Hypothalamus (tissue), 51 donors: ENCODE measurements at places on chromosomes 12 and 14.

DNA sequence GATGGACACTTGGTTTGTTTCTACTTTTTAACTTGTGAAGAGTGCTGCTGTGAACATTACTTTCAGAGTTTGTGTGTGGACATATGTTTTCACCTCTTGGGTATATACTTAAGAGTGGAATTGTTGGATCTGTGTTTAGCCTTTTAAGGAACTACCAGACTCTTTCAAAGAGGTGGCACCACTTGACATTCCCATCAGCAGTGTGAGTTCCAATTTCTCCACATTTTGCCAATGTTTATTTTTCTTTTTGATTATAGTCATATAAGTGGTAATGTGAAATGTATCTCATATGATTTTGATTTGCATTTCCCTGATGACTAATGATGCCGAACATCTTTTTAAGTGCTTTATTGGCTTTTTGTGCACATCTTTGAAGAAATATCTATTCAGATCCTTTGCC is 44.8 kb downstream of the ARHGAP5 start:
- DNase-seq, result no peak

GRCh38 chr14:77375164-77375950 is 1.5 kb downstream of the TMED8 start:
- DNase-seq, result no peak

GRCh38 chr14:97224016-97224415 is 426.8 kb downstream of the VRK1 start:
- no peak for DNase-seq

DNA sequence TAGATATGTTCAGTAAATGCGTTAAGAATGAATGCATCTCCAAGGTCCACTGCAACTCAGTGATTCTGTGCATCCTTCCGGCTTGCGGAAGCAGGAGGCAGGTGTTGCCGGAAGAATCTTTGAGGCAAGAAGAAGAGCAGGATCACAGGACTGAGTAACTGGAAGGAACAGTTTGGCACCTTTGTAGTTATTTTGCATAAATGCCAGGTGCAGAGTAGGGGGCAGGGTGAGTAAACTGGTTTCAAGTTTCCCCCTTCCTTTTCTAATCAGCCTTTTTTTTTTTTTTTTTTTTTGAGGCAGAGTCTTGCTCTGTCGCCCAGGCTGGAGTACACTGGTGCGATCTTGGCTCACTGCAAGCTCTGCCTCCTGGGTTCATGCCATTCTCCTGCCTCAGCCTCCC is 22.3 kb downstream of the DYRK4 start:
- DNase-seq, result no peak

GRCh38 chr14:68247274-68247673 is 427.7 kb downstream of the RAD51B start:
- DNase-seq, result no peak

- DNase-seq, result no peak
These were observed 14.7 kb downstream of the RITA1 start for GRCh38 chr12:113200021-113200797.

DNA sequence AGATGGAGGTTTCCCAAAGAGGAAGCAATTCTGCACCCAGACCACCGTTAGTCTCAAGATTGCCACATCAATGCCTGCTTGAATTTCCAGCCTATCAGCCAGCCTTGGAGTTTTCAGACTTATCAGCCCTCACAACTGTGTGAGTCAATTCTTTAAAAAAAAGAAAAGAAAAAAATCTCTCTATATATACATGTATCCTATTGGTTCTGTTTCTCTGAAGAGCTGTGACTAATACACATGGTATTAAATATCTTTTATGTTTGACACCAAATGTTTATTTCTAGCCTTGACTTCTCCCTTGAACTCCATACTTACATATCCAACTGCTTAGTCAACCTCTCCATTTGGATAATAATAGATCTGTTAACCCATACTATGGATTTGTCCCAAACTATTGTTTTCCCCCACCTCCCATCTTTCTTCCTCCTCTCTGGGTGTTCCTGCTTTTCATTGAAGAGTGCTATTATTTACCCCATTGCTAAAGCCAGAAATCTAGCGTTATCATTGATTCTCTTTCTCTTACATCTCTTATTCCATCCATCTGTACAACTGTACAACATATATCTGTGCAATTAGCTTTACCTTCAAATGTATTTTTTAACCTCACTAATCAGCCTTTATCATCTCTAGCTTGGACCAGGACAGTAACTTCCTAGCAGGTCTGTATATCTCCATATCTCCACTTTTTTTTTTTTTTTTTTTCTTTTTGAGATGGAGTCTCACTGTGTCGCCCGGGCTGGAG is 22.7 kb upstream of the EID3 start:
- DNase-seq, result no peak

- DNase-seq, result no peak
These were observed 788 bp downstream of the TEX52 start for GRCh38 chr12:2856051-2856450.

GRCh38 chr14:61320806-61321384 is 484 bp upstream of the PRKCH start:
- no peak for DNase-seq

GRCh38 chr14:28652782-28653181 is 113.8 kb upstream of the FOXG1 start:
- DNase-seq, result no peak

DNA sequence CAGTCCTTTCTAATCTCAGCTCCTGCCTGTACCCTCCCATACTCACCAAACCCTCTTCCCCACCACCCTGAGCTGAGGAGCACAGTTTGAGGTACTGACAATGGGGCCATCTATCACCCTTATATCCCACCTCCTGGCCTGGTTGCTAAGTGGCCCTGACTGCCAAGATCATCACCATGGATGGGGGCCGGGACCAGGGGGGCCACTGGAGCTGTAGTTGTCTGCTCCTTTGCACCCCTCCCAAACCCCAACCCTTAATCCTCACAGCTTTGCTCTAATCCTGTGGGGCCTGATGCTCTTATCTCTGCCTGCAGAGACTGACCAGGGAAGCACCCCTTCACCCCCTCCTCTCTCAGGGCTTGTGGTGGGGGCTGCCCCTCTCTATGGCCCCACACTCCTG is 395 bp upstream of the GNB3 start:
- no peak for DNase-seq

GRCh38 chr14:53156238-53156637 is 3.1 kb upstream of the DDHD1 start:
- DNase-seq, result no peak

DNA sequence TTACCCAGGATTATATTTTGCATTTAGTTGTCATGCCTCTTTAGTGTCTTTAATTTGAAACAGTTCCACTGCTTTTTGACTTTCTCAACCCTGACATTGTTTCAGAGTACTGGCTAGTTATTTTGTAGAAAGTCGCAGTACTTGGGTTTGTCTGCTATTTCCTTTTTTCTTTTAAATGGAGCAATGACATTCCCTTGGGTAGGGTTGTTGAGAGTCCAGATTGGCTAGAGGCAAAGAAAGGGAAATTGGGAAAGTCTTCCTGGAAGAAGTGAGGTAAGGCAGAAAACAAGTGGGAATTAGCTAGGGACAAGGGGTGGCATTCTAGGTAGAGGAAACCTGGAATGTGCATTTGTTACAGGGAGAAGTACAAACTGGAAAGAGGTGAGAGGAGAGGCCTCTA is 245.9 kb downstream of the EMP1 start:
- no peak for DNase-seq

DNA sequence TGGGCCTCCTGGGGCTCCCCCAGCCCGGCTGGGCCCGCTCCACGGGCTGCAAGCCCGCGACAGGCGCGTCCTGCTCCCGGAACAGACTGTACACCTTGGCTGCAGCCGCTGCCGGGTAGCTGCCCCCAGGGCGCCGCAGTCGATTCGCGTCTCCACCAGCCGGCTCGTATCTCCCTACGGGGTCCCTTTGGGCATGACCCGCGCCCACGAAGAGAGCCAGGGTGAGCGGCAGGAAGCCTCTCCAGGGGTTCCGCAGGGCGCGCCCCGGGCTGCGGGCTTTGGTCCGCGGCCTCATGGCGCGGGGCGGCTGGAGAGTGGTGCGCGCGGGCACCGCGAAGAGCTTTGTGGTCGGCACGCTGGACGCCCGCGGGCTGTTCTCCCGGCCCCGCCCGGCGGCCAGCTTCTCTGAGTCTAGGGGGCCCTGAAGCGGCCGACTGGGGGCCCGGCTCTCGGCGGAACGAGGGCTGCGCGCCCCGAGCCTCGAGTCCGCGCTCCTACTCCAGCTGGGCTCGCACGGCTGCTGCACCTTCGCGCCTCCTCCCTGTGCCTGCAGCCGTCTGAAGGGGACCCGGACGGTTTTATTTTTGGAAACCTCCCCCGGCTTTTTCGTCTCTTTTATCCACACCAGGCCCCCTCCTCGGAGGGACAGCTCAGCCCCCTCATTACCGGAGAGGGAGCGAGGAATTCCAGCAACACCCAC is at the start of gene LTBP2:
TSS of gene LTBP2 (minus strand) at position 588 of the 700 bp plus-strand sequence. CDS start at position 295, 293 bp downstream.
- DNase-seq, result no peak

- DNase-seq, result no peak
These were observed 38.0 kb upstream of the PAPOLA start for GRCh38 chr14:96464136-96464535.

DNA sequence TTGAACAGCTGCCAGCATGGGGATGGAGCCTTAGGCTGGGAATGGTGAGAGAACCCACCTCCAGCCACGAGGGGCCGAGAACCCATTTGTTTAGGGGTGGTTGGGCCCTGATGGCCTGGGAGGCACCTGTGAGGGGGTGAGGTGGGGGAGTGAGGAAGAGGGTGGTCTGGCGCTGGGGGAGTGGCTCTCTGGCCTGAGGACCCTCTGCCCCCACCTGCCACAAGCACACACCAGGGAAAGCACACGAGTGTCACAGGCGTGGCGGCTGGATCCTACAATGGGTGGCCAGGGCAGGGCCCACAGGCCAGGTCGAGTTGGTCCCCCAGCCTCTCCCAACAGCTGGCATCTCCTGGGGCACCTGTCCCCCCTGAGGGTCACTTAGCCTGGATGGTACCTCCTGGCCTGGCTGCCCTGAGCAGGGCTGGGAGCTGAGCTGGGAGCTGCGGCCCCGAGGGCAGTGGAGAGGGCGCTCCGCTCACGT is 340.5 kb downstream of the TMEM121 start:
- DNase-seq, result no peak

DNA sequence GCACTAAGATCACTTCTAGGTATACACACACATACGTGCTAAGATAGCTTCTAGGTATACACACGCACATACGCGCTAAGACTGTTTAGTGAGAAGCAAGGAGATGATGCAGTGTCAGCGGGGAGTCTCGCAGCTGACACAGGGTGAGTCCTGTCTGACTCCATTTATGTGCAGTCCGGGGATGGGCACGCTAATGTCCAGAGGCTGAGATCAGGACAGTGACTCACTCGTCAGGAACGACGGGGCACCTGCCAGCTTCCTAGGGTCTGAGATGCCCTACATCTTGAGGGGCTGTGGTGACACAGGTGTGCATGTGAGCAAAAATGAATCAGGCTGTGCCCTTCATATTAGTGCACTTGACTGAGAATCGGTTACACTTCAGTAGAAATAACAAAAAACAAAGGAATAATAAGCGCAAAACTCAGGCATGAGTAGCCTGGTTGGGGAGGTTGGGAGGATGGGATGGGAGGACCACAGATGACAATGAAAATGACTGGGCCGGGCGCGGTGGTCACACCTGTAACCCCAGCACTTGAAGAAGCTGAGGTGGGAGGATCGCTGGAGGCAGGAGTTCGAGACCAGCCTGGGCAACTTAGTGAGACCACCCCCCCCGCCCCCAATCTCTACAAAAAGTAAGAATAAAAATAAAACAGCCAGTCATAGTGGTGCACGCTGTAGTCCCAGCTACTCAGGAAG is 29.1 kb upstream of the ULK1 start:
- DNase-seq, result no peak

GRCh38 chr12:1611803-1612572 is 17.0 kb upstream of the WNT5B start:
- no peak for DNase-seq

- no peak for DNase-seq
These were observed 81.0 kb downstream of the PTPN21 start for GRCh38 chr14:88473791-88474190.

- no peak for DNase-seq
These were observed 719 bp downstream of the KRT80 start for GRCh38 chr12:52190860-52191729.

DNA sequence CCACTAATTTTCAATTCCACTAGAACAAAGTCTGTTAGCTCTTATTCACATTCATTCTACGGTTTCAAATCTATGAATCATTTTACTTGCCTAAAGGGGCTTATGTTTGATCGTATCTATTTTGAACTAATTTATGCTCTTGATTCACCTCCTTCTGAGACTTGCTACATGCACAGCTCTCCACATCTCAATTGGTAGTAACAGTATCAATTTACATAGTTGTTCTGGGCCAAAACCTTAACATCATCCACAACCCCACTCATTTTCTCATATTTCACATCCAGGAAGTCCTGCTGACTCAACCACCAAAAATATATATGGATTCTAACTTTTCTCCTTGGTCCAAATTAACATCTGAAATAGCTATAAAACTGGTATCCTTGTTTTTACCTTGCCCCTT is 208.6 kb downstream of the RASSF9 start:
- DNase-seq, result no peak

DNA sequence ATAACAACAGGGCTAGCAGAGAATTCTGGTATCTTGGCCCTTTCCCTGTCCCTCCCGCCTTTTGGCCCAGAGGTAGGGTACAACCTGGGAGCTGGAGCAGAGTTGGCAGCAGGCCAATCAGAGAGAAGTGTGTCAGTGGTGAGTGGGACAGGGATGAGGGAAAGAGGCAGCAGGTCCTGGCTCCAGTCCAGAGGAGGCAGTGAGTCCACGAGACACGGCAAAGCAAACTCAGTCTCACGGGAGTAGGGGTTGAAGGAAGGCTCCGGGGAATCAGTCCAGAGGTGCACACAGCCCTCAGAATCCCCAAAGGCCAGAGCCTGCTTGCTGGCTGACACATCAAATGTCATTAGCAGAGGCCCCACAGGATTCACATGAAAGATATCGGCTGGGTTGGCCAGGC is 7.3 kb downstream of the PAN2 start:
- no peak for DNase-seq

DNA sequence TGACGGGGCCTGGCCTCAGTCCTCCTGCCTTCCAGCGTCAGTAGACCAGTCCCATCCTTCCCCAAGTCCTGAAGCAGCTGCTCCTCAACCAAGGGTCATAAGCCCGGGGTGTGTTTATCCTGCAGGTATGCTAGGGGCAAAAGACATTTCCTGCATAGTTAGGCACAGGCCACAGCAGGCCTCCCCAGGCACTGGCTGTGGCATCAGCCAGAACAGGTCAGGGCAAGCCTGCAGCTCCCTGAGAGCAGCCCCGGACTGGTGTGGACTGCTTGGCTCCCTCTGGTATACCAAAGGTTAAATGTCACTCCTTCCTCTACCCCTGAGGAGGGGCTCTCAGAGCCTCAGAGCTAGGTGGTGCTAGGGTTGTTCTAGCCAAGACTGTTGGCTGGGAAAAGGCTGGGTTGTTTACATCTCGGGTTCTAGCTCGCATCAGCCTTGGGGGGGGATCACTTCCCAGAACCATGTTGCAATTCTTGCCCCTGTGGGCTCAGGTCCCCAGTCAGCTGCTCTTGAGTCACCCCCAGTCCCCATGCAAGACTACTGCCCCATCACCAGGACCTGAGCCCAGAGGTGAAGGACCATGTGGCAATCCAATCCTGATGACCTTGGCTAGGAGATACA is 2.9 kb downstream of the MMP14 start:
- no peak for DNase-seq

GRCh38 chr14:88765130-88765529 is 27.6 kb downstream of the EML5 start:
- no peak for DNase-seq

- no peak for DNase-seq
These were observed 943.6 kb downstream of the LRFN5 start for GRCh38 chr14:42550310-42550709.
